ENCODE measurements at places on chromosomes 5 and 9. TPM values are rescaled to one million over a fixed set of nuclear protein-coding genes. Genes with fewer than 3 reads are reported as not detected.

DNA sequence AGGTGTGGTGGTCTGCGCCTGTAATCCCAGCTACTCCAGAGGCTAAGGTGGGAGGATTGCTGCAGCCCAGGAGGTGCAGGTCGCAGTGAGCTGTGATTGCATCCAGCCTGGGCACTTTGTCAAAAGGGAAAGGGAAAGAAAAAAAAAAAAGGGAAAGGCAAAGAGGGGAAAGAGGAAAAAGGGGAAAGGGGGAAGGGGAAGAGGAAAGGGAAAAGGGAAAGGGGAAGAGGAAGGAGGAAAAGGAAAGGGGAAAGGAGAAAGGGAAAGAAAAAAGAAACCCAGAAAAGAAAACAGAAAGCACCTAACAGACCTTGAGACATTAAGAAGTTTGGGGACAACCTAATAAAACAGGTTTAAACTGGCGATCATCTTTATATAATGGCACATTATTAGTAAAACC is 40.0 kb downstream of the IDNK start:
- no peak for DNase-seq

DNA sequence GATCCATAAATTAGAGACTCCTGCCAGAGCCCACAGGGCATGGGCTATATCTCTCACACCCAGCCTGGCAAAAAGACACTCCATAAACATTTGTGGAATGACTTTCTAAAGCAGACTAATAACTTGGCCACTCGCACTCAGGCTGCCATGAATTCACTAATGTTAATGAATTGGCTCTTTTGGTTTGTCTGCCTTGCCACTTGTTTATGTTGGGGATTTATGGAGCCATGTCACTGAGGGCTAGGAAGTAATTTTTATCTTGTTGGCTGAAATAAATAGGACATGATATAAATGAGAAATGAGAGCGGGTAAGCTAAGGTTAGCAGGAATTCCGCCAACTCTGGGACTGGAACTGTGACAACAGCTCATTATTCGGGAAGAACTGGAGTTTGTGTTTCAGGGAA is 55.2 kb downstream of the DROSHA start:
- DNase-seq = no peak

DNA sequence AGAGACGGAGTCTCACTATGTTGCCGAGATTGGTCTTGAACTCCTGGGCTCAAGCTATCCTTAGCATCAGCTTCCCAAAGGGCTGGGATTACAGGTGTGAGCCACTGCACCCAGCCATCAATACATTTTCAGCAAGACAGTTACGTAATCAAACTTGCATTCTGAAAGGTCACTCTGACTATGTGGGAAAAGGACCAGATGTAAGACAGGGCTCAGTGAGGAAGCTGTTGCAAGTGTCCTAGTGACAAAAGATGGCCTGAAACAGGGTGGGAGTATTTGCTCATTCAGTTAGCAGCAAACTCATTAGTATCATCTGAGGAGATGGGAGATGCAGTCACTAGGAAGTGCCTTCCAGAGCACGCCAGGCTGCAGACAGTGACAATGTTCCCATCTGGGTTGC is 16.9 kb downstream of the MED27 start:
- DNase-seq = no peak

DNA sequence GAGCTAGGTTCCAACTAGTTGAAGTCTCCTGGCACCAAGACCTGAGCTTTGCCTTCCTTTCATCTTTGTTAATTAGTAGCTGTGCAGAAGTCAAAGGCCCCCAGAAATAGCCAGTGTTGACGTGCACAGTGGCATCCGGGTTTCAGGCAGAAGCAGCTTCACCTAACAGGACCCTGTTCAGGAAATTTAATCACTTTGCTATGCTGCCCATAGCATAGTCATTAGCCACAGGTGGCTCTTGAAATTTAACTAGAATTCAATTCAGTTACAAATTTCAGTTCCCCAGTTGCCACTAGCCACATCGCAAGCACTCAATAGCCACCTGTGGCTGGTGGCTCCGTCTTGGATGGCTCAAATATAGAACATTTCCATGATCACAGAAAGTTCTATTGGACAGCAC is 179.1 kb downstream of the GOLPH3 start:
- no peak for DNase-seq

DNA sequence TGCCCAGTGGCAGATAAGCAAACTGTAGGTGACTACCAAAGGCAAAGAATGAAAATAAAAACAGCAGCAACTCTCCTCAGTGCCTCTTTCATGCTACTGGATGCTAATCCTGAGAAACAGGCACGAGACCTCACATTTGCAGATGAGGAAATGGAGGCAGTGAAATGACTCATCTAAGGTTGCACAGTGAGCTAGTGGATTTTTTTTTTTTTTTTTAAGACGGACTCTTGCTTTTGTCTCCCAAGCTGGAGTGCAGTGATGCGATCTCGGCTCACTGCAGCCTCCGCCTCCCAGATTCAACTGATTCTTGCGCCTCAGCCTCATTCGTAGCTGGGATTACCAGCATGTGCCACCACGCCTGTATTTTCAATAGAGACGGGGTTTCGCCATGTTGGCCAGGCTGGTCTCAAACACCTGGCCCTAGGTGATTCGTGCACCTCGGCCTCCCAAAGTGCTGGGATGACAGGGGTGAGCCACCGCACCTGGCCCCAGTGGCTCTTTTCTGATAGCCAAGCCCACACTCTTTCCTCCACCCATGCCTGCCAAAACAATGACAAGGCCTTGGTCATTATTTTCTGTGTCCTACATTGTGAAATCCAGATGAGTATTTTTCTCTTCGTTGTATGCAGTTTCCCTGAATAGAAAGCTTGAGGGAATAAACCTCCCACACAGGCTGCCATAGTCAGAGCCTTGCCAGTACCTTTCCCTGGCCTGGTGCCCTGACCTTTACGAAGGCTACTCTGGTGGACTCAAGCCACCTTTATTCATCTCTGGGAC is 19.2 kb downstream of the DOCK2 start:
- peak; percentile 17 for DNase-seq

DNA sequence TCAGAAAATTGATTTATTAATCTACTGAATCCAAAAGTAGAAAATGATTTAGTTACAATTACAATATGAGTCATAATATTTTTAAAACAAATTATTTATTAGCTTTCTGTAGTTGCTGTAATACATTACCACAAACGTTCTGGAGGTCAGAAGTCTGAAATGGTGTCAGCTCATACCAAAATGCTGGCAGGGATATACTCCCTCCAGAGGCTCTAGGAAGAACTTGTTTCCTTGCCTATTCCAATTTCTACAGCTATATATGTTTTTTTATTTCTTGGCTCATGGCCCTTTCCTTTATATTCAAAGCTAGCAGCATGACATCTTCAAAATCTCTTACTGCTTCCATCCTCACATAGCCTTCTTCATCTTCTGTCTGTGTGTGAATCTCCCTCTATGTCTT is 667.9 kb upstream of the ITGA1 start:
- DNase-seq = no peak

DNA sequence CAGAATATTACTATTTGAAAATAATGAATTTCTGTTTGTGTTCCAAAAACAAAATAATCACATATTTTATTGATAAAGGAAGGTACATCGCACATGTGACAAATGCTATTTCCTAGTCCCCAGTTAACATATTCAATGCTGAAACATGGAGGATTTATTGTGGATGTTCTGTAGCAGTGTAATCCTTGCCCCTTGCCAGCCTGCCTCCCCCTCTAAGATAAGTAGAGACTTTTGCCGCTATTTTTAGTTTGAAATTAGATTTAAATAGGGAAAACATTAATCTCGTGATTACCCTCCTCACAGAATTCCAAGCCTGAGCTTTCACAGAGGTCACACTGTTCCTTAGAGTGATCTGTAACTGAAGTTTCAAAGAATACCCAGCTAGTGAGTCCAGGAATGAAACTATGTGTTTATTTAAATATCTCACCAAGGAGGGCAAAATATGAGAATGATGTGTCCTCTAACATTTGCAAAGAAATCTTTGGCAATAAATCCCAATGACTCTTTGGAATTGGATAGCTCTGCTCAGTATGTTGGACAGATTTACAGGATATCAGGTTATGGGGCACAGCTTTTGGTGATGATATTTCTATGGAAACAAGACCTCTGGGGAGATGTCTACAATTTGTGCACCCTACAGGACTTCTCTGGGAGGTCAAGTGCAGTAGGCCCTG is 17.3 kb downstream of the CTXN3 start:
- no peak for DNase-seq

The PTPRD gene
- total RNA-seq = 9.6 TPM

The PCDHB3 gene
- not detected for total RNA-seq

The OR1J1 gene
- not detected for total RNA-seq

The DNAI1 gene
- total RNA-seq = not detected
